Activated naive CD8-positive, alpha-beta T cell treated with anti-CD3 and anti-CD28 coated beads, Interleukin-2, amount 50 U/mL, for 24 hours (primary cell): ENCODE measurements at places on chromosomes 7 and 10.

DNA sequence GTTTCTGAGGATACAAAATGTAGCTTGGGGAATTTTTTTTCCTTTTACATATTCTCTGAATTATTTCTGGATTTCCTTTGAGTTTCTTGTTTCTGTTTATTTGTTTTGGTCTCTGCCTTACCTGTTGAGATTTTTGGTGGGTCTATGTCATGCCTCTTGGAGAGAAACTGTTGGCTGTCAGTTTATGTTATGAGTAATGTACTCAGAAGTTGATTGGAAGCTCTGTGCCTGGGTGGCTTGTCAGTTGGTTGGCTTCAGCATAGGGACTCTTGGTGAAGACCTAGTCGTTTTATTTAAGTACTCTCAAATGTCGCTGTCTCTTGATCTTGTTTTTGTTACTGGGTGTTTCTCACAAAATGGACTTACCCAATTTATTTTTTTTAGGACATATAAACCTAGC, 132.4 kb downstream of the CDK14 start:
- DNase-seq: no peak

DNA sequence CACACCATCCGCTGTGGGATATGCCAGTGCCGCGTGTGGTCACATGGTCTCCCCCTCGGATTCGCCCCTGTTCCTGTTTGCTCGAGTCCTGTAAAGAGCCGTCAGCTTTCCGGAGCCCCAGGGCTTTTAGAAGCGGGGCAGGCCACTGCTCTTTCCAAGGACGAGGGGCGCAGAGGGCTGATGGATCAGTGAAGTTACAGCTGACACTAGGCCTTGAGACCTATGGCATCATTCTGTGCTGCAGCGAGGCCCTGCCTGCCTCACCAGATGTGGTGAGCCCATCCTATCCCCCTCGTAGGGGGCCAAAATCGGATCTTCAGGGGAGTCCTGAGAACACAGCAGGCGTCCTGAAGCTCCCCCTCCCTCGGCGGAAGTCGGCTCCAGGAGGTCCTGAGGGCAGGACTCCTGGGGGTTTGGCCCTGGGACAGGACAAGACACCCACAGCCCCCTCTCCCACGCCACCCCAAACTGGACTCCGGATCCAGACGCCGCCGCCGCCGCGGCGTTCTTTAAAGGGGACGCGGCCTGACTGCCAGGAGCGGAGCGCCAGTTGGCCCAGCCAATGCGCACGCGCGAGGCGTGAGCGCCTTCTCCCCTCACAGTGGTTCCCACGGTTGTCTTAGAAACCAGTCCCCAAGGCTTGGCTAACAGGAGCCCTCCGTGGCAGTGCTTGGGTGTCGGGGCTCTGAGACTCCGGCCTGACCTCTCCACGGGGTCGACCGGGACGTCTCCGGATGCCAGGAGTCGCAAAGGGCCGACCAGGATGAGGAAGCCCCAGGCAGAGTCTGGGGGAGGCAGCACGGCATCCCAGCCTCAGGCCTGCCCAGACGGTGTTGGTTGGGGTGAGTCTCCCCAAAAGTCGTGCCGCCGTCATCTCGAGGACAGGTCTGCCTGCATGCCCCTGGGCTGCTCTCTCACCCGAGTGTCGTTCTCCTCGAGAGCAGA, 371.7 kb downstream of the ZNF716 start:
- no peak for DNase-seq

- no peak for DNase-seq
Measured at GRCh38 chr10:52956861-52957260, 184.3 kb upstream of the MBL2 start.

- no peak for DNase-seq
Measured at GRCh38 chr7:112511451-112512202, 30.8 kb downstream of the LSMEM1 start.

DNA sequence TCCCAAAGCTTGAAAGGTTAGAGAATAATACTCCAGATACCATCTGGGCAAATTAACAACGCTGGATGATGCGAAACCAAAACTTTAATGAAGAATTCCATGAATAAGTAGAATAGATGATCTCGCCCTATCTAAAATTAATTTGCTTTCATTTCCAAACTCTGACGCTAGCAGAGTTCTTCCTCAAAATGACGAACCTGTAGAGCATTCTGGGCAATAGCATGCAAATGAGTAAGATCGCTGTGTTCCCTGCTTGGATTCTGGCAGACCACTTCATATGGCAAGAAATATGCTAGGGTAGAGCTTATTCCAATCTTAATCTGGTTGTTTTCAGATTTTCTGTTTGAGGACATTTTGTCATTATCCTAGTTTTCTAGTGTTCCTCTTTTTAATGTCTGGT, 36.1 kb upstream of the SMNDC1 start:
- DNase-seq: no peak

GRCh38 chr10:22719406-22720042, 5.1 kb upstream of the PIP4K2A start:
- no peak for DNase-seq

GRCh38 chr7:18473119-18473518, 22.4 kb upstream of the HDAC9 start:
- no peak for DNase-seq

GRCh38 chr7:27745064-27745583, 5.2 kb downstream of the TAX1BP1 start:
- no peak for DNase-seq

DNA sequence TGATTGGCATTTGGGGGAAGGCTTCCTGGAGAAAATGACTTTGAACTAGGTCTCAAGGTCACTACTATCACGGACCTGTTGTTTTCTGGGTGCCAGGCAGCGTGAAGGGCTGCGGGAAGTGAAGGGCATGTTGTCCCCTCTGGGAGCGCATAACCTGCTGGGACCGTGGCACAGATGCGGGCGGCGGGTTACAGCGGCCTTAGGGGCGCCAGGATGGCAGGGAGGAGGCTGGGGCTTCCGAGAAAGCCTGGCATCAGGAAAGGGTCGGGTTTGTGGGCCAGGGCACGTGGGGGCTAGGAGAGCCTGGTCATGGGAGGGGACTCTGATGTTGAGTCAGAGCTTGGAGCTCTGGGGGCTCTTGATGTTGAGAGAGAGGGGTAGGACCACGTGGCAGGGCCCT, 6.1 kb downstream of the SLC4A2 start:
- no peak for DNase-seq

DNA sequence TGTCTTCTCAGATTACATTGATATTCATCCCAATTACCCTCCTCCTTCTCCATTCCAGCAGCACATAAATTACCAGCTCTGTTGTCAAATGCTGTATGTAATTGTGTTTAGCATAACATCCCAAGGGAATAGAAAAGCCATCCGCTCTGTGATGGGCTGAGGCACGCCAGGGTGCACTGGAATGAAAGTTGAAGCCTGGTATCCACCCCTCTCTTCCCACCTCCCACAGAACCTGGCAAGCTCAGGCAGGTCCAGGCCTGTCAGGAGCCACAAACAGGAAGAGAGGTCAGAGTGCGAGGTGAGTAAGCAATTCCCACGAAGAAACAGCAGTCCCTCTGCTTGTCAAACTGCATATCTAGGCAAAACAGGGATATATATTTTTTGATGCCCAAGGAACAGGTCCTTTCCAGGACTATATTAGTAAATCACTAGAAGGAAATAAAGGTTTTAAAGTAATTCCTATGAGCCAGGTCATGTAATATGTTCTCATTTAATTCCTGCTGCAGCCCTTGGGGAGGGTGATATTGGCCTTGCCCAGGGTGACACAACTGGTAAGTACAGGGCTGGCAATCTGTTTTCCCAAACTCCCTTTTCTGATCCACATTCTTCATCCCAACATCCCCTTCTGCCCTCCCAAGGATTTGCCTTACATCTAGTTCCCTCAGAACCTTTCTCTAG, 155.6 kb upstream of the GHITM start:
- DNase-seq: no peak

- no peak for DNase-seq
Measured at GRCh38 chr10:100715445-100716385, 29.7 kb upstream of the PAX2 start.

GRCh38 chr10:75108684-75109458, 2.6 kb upstream of the SAMD8 start:
- DNase-seq: peak; percentile 29

DNA sequence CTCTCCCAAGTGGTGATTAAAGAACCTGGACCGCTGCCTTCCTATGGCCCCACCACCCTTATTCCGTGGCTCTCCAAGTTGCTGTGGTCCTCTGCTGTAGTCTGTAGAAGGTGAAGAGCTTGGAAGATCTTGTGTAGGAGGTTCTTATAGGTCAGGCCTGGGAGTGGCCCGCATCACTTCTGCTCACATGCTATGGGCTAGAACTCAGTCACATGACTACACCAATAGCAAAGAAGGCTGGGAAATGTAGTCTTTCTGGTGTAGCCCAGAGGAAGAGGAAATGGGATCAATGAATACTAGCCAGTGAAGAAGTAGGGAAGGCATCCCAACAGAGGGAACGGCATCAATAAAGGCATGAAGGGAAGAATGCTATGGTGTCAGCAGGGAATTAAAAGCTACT, 41.3 kb upstream of the AOAH start:
- peak; percentile 19 for DNase-seq

GRCh38 chr7:133854739-133855138, 272.4 kb upstream of the LRGUK start:
- DNase-seq: no peak

DNA sequence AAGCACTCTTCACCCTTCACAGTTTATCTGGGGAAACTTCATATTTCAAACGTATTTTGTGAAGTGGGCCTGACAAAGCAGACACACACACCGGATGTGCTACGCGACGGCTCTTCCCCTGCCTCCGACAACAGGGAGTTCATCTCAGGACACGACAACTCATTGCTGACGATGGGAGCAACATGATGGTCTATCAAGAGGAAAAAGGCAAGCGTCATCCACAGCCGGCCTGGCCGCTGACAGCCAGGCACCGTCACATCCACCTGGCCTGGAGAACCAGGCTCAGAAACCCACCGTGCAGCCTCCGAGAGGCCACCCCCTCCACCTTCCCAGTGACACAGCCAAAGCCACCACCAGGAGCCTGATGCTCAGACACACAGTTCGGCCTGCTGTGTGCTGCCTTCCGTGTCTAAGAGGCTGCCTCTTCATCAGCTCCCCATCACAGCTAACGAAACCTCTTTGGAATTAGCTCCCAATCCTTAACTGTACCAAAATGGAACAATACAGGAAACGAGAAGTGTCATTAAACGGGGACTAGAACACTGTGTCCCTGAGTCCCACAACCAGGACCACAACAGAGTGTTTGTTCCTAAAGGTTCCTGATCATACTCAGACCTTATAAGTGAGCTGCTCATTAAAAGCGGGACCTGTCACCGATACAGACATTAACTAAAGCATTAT, 76.7 kb downstream of the SFMBT2 start:
- DNase-seq: no peak

DNA sequence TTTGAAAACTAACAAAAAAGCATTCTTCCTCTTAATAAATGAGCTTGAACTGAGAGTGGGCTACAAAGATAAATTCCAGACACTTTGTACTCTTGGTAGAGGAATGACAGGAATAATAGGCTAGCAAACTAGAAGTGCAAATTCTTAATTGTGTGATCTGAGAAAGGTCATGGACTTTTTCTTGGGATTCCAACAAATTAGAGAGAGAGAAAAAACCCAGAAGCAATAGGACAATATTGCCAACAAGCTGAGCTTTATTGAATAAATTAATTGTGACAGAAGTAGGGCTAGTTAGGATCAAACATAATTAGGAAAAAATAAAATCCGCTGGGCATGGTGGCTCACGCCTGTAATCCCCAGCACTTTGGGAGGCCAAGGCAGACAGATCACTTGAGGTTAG, 41.4 kb upstream of the LAMB1 start:
- no peak for DNase-seq

- DNase-seq: no peak
Measured at GRCh38 chr7:154666768-154667167, 336.2 kb downstream of the PAXIP1 start.

GRCh38 chr7:351681-352480, 61.9 kb downstream of the FOXL3 start:
- DNase-seq: peak; percentile 49

DNA sequence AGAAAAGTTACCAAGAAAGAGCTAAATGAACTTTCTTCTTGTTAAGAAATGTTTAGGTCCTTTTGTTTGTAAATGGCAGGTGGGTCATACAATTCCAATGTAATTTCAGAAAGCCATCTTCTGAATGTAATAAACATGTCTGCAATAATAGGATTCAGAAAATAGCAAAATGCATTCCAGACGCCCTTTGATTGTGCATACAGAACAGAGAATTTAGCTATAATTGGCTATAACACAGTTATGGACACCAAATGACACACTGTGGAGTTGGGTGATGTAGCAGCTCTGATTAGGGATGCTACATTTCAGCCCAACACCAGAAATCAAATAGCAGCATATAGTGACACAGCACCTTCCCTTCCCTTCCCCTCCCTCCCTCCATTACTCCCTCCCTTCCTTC, 240.8 kb downstream of the SNX10 start:
- no peak for DNase-seq

- DNase-seq: no peak
Measured at GRCh38 chr10:131205556-131205955, 106.0 kb downstream of the TCERG1L start.
